Stimulated activated CD8-positive, alpha-beta memory T cell treated with anti-CD3 and anti-CD28 coated beads, Interleukin-12 subunit alpha, Interleukin-12 subunit beta, amount 100 ng/mL, for 1 hour (primary cell): ENCODE measurements at places on chromosomes 11 and 22.

DNA sequence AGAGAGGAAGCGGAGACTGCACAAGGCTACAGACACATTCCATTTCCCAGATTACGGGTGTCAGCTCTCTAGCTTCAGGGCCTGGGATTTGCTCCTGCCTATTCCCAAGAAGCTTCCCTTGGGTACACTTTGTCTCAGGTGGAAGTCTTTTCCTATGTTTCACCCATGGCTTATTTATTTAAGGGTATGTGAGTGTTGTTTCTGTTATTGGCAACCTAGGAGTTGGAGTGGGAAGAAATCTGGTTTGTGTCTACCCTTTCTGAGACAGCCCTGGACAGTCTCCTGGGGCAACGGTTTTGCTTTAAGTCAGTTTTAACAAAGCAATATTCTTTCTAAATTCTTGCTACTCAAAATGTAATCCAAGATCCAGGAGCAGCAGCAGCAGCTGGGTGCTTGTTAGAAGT is 127.0 kb downstream of the MICAL2 start:
- DNase-seq, result no peak

DNA sequence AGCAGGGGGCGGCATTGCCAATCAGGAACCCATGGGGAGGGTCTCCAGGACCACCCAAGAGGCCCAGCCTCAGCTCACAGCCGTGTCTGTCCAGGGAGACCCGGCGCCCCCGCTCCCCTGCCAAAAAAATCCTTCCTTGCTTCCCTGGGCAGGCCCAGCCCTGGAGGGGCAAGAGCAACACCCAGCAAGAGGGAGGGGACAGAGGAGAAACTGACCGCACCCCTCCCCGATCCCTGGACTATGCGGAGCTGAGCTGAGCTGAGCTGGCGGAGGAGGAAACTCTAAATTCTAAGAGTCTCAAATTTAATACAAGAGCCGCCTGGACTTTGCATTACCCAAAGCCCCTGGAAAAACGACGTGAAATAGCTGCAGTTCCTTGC is 52.0 kb upstream of the SHISAL1 start:
- no peak for DNase-seq

GRCh38 chr11:87213444-87213843 is 175.7 kb downstream of the TMEM135 start:
- no peak for DNase-seq

DNA sequence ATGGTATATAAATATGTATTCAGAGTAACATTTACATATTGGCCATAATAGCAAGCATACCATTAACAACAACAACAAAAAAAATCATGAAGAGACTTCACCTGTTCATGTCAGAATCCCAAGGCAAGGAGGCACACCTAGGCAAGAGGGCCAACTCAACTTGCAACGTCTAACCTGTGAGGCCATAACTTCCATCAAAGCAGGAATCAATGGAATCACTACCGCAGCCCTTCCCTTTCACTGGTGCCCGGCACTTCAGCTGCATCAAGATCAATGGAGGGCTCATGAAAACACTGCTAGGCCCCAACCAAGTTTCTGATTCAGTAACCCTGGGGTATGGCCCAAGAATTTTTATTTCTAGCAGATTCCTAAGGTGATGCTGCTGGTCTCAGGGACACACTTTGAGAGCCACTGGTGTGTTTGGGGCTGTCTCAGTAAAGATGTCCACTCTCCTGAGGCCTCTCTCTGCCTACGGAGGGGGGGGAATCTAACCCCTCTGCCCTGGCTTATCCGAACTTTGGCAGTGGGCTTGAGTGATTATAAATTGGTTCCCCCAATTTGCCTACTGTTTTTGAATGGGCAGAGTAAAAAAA is 8.0 kb downstream of the ZFTA start:
- DNase-seq, result no peak

- no peak for DNase-seq
Measured at GRCh38 chr11:18282626-18283025, 16.6 kb downstream of the SAA1 start.
